Stimulated activated naive CD4-positive, alpha-beta T cell treated with Interleukin-2 at 50 U/mL for 16 hours (primary cell): ENCODE measurements at places on chromosomes 12 and 14.
A peak's percentile ranks its signal among the peaks of the same experiment; 100 is the strongest.

GRCh38 chr12:63907561-63907960 is 63.1 kb downstream of the SRGAP1 start:
- no peak for DNase-seq

DNA sequence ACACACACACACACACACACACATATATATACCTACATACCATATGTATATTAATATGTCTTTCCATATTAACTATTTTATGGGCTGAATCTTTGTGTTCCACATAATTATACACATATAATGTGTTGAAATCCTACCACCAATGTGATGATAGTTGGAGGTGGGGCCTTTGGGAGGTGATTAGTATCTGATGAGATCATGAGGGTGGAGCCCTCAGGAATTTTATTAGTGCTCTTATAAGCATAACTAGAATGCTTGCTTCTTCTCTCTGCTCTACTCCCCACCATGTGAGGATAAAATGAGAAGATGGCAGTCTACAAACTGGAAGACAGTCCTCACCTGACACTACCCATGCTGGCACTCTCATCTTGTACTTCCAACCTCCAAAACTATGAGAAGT is 1193.5 kb upstream of the FLRT2 start:
- no peak for DNase-seq

DNA sequence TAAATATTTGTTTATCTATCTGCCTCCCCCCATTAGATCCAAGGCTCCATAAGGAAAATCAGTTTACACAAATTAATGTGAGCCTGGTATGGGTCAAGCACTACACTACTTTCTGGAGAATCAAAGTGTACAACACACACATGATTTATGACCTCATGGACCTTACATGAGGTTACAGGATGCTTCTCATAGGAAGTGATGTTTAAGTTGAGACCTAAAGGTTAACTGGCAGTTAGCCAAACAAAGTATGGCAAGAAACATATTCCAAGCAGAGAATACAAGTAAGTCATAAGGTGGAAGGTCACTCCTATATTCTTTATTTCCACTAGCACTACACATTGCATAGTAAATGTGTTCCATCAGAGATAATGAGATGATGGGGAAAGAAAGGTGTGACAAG is 39.2 kb downstream of the OSBPL8 start:
- DNase-seq = no peak

- no peak for DNase-seq
Measured at GRCh38 chr14:63492391-63492790, 50.8 kb downstream of the PPP2R5E start.

- DNase-seq = peak; percentile 69
Measured at GRCh38 chr14:101961011-101961721, 3.2 kb upstream of the DYNC1H1 start.

GRCh38 chr12:59803735-59804134 is 207.9 kb downstream of the SLC16A7 start:
- DNase-seq = no peak

DNA sequence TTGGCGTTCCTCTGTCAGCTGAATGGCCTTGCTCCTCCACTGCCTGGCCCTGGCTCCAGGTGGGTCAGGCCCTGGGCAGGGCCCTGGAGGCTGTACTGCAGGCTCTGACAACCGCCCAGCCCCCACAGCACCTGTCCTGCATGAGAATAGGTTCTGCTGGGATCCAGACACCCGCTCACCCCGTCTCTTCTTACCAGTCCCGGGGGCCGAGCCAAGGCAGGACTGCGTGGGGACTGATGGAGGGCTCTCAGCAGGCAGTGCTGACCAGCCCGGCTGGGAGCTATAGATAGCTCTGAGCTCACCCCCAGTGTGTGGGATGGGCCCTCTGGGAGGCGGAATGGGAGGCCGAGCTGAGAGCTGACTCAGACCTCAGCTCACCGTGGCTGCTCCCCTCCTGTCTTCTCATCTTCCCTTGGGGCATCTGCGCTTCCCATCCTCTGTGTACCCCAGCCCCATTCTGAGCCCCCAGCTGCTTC is 39.6 kb downstream of the TEAD4 start:
- no peak for DNase-seq

- DNase-seq = no peak
Measured at GRCh38 chr12:16610743-16611142, 4.8 kb upstream of the LMO3 start.

GRCh38 chr12:46366771-46367170 is 5.8 kb downstream of the SLC38A2 start:
- no peak for DNase-seq

- no peak for DNase-seq
Measured at GRCh38 chr14:54646626-54647025, 79.7 kb downstream of the SAMD4A start.

- DNase-seq = no peak
Measured at GRCh38 chr12:30391766-30392366, 303.8 kb downstream of the IPO8 start.

DNA sequence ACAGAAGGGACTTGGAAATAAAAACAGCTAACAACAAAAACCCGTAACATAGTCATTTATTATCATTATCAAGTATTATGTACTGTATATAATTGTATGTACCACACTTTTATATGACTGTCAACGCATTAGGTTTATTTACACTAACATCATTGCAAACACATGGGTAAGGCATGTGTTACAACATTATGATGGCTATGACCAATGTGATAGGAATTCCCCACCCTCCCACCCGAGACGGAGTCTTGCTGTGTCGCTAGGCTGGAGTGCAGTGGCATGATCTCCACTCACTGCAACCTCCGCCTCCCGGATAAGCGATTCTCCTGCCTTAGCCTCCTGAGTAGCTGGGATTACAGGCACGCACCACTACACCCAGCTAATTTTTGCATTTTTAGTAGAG is 82.6 kb downstream of the ERC1 start:
- no peak for DNase-seq

DNA sequence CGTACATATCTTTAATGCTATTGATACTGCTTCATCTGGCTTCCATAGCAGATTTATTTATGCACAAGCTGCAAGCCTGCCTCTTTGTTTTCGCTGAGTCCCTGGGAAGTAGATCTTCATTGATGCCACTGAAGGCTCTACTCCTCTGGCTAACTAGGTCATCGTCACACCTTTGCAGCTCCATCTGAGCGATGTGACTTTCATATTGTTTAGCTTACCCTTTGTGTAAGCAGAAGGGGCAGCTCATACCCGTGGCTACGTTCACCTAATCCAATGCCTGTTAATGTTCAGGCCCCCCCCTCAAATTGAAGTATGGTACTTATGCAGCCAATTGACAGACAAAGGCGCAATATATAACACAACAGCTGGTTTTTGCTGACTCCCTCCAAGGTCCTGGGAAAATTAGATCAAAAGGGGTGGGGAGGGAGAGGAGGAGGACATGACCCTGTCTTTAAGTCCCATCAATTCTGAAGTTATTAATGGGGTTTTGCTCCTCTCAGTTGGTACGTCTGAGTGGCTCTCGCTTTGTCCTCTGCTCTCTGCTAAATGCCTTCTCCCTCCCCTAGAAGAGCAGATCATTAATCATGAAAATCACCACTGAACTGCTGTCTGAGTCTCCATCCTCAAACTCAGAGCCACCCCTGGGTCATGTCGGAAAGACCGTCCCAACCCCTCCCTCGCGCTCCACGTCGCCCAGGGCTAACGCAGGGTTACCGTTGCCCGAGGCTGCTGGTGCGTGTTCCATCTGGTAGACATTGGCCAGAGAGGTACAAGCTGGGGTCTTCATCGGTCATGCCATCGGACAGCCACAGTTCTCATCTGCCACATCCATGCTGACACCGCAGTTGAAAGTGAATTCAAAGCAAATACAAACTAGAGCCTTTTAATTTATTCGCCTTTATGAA is 128.8 kb downstream of the ADGRD1 start:
- no peak for DNase-seq

DNA sequence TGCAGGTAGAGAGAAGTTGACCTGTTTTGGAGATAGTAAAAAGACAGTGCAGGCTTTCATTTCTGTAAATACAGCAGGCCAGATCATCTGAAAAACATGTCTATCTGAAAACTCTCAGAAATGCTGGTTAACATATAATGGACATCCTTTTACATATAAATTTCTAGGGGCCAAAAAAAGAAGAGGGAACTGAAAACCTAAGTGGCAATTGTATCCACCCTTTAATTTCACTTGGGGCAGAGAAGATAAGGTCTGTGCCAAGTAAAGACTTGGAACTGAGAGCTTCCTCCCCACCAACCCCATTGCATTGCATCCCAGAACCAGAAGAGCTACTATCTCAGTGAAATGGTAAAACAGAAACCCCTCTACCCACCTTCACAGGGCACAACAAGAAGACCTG is 141.0 kb downstream of the SRGAP1 start:
- no peak for DNase-seq

GRCh38 chr12:59500915-59501314 is 94.9 kb upstream of the SLC16A7 start:
- no peak for DNase-seq

GRCh38 chr12:1691123-1692007 is 495 bp downstream of the ADIPOR2 start:
- DNase-seq = peak; percentile 39

DNA sequence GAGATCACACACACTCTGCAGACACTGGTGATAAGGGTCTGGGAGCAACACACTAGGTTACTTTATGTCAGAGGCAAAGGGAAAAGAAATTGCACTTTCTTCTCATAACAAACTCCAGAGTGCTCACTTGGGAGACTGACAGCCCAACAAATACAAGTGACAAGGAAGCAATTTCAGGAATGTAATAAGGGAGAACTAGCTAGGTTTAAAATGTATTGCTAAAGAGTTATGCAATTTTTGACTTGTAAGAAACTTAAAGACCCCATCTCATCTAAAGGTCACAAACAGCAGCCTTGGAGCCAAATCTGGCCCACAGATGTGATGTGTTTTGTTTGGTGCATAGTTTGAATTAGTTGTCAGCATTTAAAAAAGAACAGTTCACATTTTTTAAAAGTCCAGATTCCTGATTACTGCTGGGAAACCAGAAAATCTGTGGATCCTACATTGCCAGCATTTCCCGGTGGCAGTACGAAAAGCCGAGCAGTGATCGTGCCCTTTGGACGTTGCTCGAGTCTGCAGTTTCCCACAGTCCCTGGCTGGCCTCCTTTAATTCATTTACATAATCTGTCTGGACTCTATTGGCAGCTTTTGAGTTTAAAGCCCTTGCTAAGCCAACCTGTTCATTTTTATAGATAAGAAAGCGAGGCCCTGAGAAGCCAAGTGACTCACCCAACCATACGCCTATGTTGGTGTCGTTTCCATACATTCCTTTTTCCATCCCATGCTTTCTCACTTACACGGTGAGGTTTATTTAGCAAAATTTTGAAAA is 42.0 kb upstream of the ETV6 start:
- no peak for DNase-seq

GRCh38 chr12:12523229-12523628 is 39.4 kb downstream of the DUSP16 start:
- no peak for DNase-seq

- DNase-seq = no peak
Measured at GRCh38 chr14:50350975-50351374, 38.9 kb downstream of the DMAC2L start.

GRCh38 chr14:65588426-65589140 is 176.1 kb downstream of the FUT8 start:
- DNase-seq = no peak

DNA sequence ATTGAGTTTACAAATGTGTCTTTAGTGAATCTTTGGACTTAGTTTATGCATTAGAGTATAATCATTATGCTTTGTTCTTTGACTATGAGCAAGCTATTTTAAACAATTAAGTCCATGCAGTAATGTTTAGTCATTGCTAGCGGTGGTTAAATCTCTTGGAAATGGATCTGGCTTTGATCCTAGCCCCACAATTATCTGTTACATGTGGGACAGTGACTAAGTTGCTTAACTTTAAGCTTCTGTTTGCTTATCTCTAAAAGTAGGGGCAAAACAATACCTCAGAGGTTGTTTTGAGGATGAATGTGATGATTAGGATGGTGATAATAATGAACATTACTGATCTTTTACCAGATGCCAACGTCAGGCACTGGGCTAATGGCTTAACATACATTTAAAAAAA is 124.2 kb downstream of the NPAS3 start:
- DNase-seq = no peak
